ENCODE measurements at places on chromosomes 2 and 18.

- no peak for DNase-seq
Measured at GRCh38 chr2:187543488-187543887, 10.7 kb downstream of the TFPI start.

DNA sequence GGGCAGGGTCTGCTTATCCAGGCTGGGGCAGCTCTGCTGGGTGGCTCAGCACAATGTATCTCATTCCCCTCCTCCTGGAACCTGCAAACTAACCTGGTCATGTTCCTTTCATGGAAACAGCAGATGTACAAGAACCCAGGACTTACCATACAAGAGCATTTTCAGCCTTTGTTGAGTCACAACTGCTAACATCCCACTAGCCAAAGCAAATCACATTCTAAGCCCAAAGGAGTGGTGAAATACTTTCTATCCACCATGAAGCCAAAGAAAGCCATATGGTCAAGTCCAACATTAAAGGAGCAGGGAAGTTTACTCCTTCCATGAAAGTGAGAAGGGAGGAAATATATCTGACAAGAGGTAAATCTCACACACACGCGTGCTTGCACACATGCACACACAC lies 163.0 kb downstream of the IRS1 start:
- no peak for DNase-seq

DNA sequence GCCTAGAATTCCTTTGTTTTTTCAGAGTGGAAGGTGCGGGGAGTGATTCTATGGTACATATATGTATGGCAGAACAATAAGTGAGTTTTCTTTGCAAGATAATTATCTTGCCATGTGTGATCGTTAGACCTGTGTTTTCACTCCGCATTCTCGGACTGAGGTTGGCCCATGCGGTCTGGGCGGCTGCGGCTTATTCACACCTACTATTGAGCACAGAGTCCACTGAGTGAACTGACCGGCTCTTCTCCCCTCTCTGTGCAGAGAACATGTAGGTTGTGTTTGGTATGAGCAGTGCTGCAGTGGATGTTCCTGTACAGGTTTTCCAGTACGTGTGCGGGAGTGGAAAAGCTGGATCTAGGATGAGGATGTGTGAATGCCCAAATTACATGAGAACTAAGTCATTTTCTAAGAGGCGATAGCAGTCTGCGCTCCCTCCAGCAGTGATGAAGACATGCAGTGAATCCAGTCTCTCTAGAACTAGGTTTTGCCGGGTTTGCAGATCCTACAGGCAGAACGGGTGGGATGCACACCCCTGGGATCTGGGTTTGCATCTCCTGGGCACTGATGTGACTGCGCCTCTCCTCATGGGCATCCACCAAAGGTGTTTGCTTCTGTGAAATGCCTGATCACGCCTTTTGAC lies 27.1 kb downstream of the MTERF4 start:
- DNase-seq = no peak

GRCh38 chr18:56869189-56869777 lies 218.1 kb downstream of the WDR7 start:
- DNase-seq = no peak

- no peak for DNase-seq
Measured at GRCh38 chr2:12227941-12228608, 481.6 kb downstream of the LPIN1 start.

- DNase-seq = no peak
Measured at GRCh38 chr2:159613651-159614285, 2.6 kb downstream of the BAZ2B start.
